ENCODE measurements at places on chromosomes 11 and 22. TPM values are rescaled to one million over a fixed set of nuclear protein-coding genes. Genes with fewer than 3 reads are reported as not detected.

DNA sequence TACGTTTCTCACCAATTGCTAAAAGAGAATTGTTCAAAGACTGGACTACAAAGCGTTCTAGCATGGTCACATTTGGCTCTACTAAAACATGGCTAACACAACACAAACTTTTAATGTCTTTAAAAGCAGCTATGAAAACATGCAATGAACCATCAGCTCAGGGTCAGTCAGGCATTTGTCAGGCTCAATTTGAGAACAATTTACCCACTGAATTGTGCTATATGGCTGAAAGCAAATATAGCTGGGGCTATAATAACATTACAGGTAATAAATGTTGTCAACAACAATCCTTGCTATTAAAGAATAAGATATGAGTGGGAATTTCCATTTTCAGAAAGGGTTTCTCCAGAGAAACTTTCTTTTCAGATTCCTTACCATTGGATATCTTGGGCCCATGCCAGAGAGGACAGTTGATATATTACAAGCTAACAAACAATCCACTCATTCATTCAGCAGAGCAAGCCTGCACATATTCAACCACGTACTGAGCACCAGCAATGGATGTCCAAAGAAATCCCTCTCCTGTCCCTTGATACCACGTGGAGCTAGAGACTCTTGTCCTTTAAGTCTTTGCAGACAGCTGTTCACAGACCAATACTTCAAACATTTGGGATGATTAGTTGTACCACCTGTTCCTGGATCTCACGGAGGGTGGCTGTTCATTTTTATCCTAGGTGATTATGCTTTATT is 82.5 kb upstream of the DDI1 start:
- DNase-seq: no peak

GRCh38 chr11:79708319-79708932 is 267.6 kb upstream of the TENM4 start:
- DNase-seq: peak; percentile 72

GRCh38 chr22:17806437-17806836 is 32.2 kb upstream of the BID start:
- DNase-seq: no peak

DNA sequence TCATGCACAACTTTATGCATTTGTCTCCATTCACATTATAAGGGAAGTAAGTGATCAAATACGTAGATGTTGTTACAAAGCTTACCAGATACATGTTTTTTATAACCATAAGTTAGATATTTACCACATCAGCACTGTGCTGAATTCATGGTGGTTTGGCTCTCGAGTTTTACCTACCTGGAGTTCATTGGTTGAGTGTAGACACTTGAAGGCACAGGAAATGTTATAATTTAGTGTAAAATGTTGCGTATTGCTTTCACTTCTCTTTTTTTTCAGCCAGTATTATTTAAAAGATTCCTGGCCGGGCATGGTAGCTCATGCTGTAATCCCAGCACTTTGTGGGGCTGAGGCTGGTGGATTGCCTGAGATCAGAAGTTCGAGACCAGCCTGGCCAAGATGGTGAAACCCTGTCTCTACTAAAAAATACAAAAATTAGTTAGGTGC is 53.1 kb upstream of the GRK2 start:
- DNase-seq: no peak

DNA sequence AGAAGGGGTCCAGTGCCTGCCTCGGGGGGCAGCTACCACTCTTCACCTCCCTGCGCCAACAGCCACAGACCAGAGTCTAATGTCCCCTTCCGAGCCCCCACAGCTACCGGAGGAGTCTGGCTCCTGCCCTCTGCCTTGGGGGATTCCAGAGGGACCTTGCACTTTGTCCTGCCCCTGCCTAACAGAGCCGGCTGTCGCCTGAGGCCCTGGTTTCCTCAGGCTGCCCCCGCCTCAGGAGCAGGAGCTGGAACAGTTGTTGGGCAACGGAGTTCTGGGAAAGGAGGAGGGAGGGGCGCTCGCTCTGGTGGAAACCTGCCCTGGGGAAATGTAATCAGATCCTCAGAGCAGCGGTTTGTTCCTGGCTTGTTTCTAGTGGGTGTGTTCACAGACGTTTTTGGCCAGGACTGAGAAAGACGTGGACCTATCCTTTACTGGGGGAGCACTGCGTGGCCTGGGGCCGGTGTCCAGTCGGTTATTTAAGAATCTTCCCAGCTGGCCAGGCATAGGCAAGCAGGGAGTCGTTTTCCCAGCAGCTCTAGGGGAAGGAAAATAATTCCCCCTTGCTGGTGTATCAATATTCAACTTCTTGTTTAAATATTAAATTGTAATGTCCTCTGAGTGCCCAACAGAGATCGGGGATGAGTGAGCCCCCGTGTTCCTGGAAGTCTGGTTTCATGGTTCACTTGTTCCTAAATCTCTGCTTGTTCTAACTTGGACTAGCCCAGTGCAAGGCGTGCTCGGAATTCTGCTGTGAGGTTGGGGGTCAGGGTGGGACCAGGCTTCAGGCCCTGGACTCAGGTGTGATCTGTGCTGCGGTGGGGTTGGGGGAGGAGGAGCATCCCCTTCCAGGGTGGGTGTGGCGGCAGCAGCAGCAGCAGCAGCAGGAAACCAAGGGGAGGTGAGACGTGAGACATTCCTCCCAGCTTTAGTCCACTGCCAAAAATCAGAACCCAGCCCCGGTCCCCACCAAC is 32.1 kb downstream of the A4GALT start:
- peak; percentile 84 for DNase-seq

DNA sequence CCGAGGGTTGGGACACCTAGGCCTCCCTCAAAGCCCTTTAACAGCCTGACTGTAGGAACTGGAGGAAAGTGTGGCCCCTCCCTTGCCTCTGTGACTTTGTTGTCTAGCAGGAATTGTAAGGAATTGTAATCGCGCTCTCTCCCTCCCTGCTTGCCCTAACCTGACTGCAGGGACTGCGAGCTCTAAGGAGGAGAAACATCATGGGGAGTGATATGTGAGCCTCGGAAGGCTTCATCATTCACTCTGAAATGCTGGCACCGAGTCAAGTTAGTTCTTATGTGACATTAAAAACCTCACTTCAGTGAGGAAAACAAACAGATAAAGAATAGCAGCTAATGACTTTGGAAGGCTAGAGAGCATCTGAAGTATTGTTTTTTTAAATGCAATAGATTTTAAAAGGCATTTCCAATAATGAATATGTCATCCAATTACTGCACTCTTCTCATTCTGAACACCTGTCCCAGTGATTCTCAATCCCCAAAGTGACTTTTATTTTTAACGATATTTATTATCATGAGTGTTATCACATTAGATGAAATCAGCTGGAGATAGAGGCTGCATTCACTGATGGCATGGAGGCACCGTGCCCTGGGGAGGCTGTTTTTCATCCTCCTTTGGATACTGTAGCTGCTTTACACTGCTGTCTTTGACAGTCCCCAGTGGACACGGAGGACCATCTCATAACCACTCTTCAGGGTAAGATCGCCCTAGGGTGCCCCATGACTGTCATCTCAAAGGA is 58.5 kb upstream of the NTM start:
- DNase-seq: no peak

GRCh38 chr22:38792833-38793232 is 1.1 kb downstream of the DNAL4 start:
- peak; percentile 53 for DNase-seq

DNA sequence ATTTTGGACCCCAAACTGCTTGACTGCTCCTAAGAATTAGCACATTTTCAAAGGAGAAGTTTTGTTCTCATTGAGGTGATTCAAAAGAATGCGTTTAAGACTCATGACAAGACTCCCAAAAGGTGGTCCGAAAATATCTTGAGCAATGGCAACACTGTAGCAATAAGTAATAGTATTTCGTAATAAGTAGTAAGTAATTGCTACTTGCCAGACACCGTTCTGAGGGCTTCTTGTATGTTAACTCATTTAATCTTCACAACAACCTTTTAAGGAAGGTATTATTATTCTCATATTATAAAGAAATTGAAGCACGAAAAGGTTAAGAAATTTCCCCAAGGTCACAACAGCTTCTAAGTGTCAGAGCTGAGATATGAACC is 184.0 kb upstream of the SORL1-AS1 start:
- no peak for DNase-seq

DNA sequence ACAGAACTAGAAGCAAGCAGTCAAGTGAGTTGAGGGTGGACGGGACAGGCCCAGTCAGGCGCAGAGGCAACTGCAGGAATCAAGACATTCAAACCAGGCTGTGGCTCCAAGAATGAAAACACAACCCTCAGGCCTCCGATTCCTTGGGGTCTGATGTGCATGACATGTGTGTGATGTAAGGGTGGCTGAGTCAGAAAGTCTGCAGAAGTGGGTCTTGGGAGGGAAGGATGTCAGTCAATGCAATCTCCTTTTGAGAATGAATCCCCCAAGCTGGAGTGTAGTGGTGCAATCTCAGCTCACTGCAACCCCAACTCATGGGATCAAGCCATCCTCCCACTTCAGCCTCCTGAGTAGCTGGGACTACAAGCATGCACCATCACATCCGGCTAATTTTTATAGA is 15.9 kb upstream of the PDE2A start:
- DNase-seq: no peak

- peak; percentile 58 for DNase-seq
These were observed 500.3 kb upstream of the TENM4 start for GRCh38 chr11:79940974-79941735.

GRCh38 chr11:12198251-12199222 is 88.1 kb downstream of the MICAL2 start:
- no peak for DNase-seq

- DNase-seq: no peak
These were observed 17.2 kb downstream of the LINC01488 start for GRCh38 chr11:69498614-69499175.

DNA sequence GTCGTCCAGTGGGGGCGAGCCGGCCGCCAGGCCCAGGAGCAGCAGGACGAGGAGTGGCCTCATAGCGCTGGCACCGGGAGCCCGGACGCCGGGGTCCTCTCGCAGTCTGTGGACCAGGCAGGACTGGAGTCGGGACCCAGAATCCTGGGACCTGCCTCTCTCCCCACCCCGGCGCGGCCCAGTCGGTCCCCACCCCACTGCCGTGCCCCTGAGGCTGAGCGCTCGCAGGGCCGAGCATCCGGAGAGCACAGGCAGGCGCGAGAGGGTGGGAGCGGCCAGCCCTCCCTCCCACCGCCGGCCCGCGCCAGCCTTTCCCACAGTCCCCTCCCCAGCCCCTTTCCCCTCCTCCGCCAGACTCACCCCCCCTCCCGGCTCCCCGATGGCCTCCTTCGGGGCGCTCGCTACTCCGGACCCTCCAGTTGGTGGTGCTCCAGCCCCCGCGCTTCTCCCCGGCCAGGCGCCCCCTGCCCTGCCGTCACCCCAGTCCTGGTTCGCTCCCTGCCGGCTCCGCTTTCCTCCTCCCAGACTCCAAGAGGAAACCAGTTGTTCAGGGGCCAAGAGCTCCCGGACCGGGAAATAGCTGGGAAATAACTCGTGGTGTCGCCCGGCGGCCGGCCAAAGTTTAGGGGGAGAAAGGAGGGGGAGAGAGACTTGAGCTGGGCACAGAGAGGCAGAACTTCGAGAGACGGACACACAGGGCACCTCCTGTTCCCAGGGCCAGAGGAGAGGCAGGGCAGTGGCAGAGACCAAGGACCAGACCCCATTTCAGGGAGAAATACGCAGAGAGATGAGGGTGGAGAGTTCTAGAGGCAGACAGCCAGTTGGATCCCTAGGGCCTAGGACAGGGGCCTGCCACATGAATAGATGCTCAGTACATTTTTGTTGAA is at the start of gene C1QTNF5:
C1QTNF5 (minus strand) TSS at position 549 of the 887 bp plus-strand sequence; CDS start at position 63, 486 bp downstream.
- no peak for DNase-seq

DNA sequence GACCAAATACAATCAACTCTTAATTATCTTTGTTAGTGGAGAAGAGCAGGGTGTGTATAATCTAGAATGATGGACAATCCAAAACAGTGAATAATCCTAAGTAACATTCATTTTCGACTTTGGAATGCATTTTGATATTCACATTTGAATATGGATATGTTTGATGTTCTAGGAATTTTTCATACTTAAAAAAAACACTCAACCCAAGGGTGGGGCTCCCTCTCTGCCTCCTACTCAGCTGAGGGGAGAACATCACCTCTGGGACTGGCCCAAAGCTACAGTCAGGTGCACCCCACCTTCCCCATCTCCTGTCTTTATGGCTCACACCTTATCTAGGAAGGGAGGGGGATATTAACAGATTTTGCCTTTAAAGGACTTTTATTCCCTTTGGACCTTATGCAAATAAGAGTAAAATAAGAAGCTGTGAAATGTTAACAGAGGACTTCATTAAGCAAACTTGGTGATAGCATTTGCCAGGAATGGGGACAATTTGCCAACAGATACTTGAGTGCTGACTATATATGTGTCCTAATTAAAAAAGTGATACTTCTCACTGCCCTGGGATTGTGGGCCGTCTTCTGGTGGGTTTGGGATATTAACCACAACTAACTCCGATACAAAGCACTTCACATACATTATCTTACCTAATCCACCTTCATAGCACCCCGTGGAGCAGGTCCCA is 187.0 kb downstream of the ST3GAL4 start:
- no peak for DNase-seq

- DNase-seq: peak; percentile 83
These were observed 9.8 kb downstream of the TRAF6 start for GRCh38 chr11:36500315-36500721.

GRCh38 chr22:36865346-36865745 is 4.5 kb downstream of the NCF4 start:
- no peak for DNase-seq

- DNase-seq: peak; percentile 70
These were observed at the start of gene SCYL1 for GRCh38 chr11:65524741-65525545. SCYL1 (plus strand) TSS chr11:65525083; CDS start chr11:65525154, 71 bp downstream.

- no peak for DNase-seq
These were observed 36.9 kb downstream of the GRAMD4 start for GRCh38 chr22:46656856-46657654.

DNA sequence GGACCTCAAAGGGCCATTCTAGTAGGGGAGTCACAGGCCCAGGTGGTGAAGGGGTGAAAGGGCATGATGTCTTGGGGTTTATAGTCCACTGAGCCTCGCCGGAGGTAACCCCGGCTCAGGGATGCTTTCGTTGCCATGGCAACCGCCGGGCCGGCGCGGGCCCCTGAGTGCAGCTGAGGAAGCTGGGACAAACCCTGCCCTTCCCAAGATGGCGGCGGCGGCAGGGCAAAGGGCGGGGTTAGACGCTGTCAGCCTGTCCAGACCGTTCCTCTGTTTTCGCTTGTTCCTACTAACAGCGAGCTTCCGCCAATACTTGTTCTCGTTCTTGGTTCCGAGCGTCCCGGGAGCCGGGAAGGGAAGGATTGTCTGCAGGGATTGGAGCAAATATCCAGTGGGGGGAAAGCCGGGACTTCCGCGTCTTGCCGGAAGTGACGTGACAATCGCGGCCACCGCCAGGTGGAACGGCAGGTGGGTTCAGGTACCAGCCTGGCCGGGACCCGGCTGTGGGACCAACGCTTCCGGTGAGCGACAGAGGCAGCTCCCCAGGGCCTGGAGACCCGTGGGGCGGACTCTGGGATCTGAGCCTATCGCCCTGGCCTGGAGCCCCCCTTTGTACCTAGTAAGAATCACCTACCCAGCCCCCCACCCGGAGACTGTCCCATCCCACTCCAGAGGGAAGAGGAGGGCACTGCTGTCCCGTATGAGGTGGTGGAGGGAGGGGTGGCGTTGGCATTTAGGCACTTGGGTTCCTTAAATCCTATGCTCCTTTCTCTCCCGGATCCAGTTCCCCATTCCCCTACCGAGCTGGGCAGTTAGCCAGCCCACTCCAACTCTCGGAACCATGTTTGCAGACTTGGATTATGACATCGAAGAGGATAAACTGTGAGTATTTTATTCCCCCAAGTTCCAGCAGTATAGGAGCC is at the start of gene PICK1:
PICK1 (plus strand) TSS at position 436 of the 923 bp plus-strand sequence; CDS start at position 842, 406 bp downstream.
- DNase-seq: peak; percentile 87

Gene IGF2
- 5.1 TPM for total RNA-seq

Gene PRAME
- total RNA-seq: 17.1 TPM

Gene UBQLN3
- not detected for total RNA-seq

Gene FIBIN
- total RNA-seq: not detected

Gene APOA4
- total RNA-seq: not detected

Gene TUG1
- 35.1 TPM for total RNA-seq

Gene GRK3
- under 0.01 TPM for total RNA-seq

Gene TREH
- total RNA-seq: not detected

Gene SSH3
- 52.4 TPM for total RNA-seq
